Activated naive CD4-positive, alpha-beta T cell (primary cell): ENCODE measurements at places on chromosomes 6 and 20.

GRCh38 chr20:4664691-4665360 is 56.9 kb upstream of the PRND start:
- DNase-seq, result no peak

DNA sequence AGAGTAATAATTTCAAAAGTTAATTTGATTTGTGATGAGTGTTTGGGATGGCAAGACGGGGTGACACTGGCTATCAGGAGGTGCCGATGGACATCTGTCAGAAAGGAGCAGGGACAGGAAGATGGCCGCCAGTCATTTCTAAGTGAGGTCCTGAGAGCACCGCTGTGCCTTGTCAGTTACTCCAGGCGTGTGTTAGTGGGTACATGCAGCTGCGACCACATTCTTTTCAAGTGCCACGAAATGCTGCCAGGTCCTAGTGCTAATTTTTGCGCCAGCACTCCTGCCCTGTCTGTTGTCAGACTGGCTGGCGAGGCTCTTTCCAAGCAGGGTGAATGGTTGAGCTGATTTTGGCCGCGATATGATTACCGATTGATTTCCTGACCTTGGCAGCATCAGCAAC is 64.6 kb upstream of the INSM1 start:
- DNase-seq, result no peak

GRCh38 chr20:44154521-44155001 is 32.4 kb downstream of the JPH2 start:
- DNase-seq, result no peak

DNA sequence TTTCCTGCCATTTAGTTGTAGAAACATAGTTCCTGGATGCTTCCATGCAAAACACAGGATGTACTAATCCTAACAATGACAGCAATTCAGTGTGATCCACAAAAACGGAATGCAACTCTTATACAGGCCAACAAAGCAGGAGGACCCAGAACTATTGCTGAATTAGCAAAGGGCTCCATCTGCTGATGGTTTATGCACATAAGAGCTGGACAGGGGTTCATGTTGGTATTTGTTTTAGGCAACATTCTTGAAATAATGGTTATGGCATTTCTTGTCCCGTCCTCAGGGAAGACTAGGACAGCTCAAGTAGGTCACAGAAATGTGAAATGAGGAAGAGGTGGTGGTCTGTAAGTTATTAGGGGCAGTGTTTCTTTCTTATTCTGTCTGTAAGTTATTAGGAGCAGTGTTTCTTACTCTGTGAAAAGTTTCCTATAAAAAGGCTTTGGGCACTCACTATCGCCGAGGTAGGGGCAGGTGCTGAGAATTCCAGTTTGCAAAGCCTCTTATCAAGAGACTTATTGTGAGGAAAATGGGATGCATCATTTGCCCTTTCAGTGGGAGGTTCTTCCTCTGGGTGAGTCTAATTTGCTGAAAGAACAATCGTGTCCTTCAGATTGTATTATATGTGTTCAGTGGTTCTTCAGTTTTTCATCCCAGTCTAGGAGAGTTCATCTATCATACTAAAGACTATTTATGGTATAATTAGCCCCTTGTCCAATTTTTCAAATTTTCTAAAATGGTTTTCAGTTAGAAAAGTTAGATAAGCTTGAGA is 171.1 kb downstream of the MCHR2 start:
- no peak for DNase-seq

- DNase-seq, result no peak
Measured at GRCh38 chr20:64000906-64001305, 20.0 kb downstream of the PRPF6 start.

- no peak for DNase-seq
Measured at GRCh38 chr20:1757606-1758512, 100.3 kb upstream of the SIRPG start.

DNA sequence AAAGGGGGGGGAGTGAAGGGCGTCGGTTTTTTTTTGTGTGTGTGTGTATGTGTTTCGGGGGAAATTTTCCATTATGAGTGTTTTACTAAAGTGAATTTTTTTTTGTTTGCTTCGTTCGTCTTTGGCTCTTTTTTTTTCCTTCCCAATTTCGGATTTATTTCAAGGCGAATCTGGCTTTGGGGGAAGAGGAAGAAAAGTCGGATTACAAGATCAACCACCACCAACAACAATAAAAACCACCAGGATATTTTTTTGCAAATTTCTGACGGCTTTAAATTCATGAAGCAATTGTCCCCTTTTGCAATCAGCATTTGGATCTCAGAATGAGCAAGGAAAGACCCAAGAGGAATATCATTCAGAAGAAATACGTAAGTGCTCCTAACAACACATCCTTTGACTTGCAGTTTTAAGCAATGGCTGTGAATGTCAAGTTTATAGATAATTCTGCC is 372 bp downstream of the JARID2 start:
- no peak for DNase-seq
